Aorta (tissue), 5 donors: ENCODE measurements at places on chromosomes 6 and 20. TPM values are rescaled to one million over a fixed set of nuclear protein-coding genes. Genes with fewer than 3 reads are reported as not detected.

GRCh38 chr6:37135835-37136694, 33.9 kb upstream of the PIM1 start:
- no peak for DNase-seq

GRCh38 chr6:15344831-15345230, 99.0 kb downstream of the JARID2 start:
- no peak for DNase-seq

GRCh38 chr6:20946022-20946421, 411.8 kb downstream of the CDKAL1 start:
- no peak for DNase-seq

DNA sequence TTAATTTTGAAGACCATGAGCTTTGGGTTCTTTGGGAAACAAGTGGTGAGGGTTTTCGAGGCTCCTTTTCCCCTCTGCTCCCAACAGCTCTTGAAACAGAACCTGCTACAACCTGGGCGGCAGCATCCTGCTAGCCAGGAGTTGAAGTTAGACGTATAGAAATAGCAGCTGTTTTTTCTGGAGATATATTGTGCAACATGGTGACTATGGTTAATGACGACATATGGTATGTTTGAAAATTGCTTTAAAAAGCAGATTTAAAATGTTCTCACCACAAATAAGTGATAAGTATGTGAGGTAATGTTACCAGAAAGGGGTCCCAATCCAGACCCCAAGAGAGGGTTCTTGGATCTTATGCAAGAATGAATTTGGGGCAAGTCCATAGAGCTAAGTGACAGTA, 138.9 kb downstream of the PDE7B start:
- DNase-seq: no peak

GRCh38 chr6:133240511-133241085, 559 bp upstream of the EYA4 start:
- no peak for DNase-seq

DNA sequence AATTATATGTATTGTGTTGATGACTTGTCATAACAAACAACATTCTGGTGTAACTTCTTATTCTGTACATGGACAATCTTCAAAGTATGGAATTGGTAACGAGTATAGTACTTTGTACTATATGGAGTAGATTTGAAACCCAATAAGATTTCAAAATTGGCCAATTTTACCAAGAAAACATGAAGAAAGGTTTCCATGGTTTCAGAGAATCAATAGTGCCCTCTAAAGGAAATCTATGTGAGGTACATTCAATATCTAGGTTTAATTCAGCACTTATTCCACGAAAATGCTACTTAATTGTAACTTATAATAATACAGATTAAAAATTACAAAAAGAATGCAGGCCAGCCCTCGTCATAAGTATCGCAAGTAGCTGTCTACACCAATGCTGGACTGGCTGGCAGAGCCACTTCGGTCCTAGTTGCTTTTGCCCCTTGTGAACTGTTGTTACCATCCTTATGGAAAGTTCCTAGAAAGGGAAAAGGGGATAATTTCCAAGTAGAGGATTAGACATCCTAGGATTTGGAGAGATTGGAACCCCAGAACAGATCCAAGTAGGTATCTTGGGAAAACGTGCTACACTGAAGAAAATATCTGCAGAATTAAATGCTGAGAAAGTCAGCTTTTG, 70.9 kb downstream of the LCA5 start:
- no peak for DNase-seq

- no peak for DNase-seq
These were observed 125.6 kb downstream of the BANF2 start for GRCh38 chr20:17825252-17825959.

GRCh38 chr20:53195876-53196610, 223.9 kb downstream of the TSHZ2 start:
- no peak for DNase-seq

- no peak for DNase-seq
These were observed 25.2 kb downstream of the HLA-A start for GRCh38 chr6:29967379-29968010.

GRCh38 chr6:50998905-50999304, 180.2 kb downstream of the TFAP2B start:
- no peak for DNase-seq

GRCh38 chr6:89555806-89556205, 82.7 kb downstream of the LYRM2 start:
- no peak for DNase-seq

The RBBP9 gene
- 13.6 TPM for total RNA-seq

The BMP5 gene
- total RNA-seq: 1.5 TPM

The LY6G5B gene
- 20.8 TPM for total RNA-seq
